ENCODE measurements at places on chromosomes 12 and 14.
A peak's percentile ranks its signal among the peaks of the same experiment; 100 is the strongest.

DNA sequence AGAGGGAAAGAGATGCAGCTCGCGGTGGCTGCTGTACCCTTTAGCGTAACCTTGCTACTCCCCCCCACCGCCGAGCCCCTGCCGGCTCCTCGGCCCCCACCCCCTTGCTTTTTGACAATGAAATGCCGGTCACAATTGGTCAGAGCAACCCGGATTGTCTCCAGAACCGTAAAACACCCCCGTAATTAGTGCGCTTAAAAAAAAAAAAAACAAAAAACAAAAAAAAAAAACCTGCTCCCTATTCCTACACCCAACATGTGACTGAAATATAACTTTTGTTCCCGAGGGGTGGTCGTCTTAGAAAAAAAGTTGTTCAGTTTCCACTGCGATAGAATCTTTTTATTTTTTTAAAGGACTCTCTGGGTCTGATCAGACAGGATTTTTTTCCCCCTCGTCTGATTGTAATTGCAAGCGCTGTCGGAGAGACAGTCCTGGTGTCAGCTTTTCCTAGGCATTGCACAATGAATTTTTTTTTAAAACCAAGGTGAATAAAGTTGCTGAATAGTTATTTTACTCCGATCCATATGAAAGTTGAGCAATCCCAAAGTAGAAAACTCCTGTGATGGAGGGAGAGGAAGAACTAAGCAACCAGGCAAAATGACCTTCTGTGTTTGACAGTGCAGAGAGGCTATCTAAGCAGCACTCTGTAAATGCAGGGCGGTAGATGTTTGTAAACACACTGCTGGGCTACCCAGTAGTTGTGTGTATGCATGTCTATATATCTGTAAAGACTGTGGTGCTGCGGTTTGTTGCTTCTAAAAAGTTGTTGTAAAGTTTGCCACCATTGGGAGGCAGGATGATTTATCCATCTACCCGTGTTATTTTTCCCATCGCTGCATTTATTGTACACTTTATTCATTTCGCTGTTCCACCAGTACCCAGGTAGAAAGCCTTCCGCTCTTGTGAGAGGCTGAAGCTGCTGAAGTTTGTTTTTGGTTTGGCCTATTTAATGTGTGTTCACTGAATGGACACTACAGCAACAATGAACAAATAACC lies 1.1 kb downstream of the ETV6 start:
- no peak for DNase-seq

DNA sequence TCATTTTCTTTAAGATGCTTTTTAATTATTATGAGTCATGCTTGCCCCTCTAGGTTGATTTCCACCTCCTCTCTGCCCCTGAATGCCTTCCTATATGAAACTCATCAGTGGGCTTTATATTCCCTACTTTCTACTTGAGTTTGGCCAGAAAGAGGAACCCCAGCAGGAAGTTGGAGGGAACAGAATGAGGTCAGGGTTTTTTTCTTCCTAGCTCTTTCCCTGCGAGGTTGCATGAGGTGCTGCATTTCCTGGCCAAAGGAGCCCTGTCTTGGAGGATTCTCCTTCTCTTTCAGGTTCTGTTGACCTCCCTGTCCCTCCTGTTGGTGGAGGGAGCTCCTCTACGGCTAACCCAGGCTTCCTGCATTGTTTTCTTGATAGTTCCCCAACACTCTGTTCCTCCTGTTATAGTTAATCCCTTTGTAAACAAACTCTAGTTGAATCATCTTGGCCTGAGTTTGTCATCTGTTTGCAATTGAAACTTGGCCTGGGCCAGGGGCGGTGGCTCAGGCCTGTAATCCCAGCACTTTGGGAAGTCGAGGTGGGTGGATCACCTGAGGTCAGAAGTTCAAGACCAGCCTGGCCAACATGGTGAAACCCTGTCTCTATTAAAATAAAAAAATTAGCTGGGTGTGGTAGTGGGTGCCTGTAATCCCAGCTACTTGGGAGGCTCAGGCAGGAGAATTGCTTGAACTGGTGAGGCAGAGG lies 15.3 kb upstream of the SPIC start:
- DNase-seq: peak; percentile 42

DNA sequence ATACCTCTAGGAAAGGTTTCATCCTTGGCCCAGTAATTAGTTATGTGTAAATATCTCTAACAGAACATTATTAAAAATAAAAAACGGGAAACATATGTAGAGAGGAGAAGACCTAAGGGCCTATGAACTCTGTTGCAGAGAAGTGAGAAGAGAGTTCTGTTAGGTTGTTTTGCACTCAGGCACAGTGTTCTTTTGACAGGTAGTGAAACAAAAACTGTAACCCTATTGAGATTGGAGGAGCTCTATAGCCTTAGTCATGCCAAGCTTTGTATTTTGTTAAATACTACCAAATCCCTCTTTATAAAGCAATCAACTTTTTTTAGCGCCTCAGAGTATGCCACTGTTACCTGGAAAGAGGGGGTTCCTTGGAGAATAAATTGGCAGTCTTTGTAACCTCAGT lies 77.6 kb downstream of the CNTN1 start:
- DNase-seq: no peak

- peak; percentile 33 for DNase-seq
These were observed 36.9 kb upstream of the PRMT8 start for GRCh38 chr12:3453990-3454680.

DNA sequence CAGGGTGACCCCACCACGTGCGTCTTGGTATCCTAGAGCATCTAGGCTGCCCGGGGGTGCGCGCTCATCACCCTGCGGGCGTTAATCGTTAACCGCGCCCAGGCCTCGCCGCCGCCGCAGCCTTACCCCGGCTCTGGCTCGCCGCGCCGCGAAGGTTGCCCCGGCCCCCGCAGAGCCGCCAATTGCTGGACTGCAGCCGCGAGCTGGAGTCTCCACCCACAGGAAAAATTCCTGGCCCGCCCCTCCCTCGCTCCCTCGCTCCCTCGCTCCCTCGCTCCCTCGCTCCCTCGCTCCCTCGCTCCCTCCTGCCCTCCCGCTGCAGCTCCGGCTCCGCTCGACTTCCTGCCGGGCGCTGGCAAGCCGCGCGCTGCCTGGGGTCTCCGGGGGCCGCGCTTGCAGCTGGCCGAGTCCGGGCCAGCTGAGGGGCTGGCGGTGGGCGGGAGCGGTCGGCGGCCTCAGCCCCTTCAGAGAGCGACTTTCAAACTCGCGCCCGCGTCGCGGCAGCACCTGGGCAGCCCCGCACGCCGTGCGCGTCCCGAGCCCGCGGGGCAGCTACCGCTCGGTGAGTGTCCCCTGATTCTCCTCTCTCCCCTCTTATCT lies at the start of gene PLEKHG3:
Gene PLEKHG3, plus strand, starts transcription at position 282 of the 600 bp plus-strand sequence. CDS start 23,208 bp downstream, outside the sequence.
- peak; percentile 92 for DNase-seq

DNA sequence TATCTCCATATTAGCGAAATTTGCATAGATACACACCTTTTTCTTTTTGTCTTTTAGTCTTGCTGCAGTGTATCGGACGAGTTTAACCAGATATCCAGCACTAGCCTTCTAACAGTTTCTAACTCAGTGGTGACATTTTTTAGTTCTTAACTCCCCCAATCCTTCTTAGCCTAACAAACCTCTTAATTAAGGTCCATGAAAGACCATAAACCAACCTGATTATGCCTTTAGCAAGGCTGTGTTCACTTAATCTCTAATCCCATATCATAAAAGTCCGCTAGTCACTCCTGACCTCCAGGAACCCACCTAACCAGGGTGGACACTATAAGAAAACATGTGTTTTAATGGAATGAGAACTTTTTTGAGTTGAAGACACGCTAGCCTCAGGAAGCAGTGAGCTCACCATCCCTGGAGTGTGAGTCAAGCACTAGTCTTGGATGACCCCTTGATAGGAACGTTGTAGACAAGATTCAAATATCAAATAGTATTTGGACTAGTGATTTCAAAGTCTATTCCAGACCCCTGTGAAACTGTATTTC lies 9.5 kb downstream of the CDKN1B start:
- peak; percentile 68 for DNase-seq

- peak; percentile 52 for DNase-seq
These were observed 4.6 kb downstream of the CCDC197 start for GRCh38 chr14:94001501-94002396.

GRCh38 chr12:109714141-109714912 lies 702 bp downstream of the FAM222A start:
- DNase-seq: no peak
